Stimulated activated CD8-positive, alpha-beta memory T cell treated with anti-CD3 and anti-CD28 coated beads, Interleukin-15, amount 100 ng/mL, for 4 hours (primary cell): ENCODE measurements at places on chromosomes 5 and 9.

DNA sequence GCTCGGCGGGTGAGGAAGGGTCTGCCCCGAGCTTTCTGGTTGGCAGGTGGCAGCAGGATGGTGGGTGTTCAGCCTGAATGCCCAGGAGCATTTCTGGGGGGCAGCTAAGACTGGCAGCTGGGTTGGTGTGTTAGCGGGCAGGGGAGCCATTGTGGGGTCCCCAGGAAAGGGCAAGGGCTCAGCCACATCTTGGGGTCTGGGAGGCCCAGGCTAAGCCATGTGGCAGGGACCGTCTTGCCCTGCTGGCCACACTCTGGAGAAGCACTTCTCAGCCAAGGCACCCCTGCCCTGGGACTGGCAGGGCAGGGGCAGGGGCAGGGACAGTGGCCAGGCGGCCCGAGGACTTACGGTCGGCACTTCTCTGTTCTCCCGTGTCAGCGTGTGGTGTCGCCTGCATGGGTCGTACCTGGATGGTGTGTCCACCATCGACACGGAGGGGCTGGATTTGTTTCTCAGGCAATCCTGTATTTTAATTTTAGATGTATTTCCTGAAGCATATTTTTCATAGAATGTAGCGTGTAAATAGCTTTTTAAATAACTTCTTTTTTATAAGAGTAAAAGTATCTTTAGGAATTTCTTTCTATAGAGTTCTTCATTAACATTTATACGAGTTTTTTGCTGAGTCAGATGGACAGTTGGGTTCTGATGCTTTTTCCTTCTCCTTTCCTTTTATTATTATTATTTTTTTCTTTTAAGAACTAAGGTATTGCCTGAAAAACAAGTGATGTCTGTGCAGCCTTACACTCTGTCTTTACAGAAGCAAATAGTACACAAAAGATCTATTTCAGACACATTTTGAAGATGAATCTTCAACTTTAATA lies 102.0 kb downstream of the PHF2 start:
- DNase-seq, result no peak

DNA sequence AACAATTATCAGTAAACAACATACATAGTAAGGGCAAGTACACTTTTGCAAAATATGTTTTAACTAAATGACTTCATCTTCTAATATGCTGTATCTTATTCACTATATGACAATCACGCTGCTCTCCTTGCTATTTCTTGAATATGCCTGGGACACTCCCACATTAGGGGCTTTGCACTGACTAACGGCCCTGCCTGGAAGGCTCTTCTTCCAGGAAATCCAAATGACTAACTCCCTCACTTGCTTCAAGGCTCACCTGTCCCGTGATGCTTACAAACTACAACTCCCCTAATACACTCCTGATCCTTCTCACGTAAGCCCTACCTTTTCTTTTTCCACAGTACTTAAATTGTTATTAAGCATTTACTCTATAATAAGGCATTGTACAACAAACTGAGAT lies 10.6 kb downstream of the ERP44 start:
- DNase-seq, result no peak

GRCh38 chr9:98271479-98271878 lies 16.0 kb upstream of the TBC1D2 start:
- no peak for DNase-seq

GRCh38 chr9:35826071-35826701 lies 2.3 kb downstream of the FAM221B start:
- no peak for DNase-seq

DNA sequence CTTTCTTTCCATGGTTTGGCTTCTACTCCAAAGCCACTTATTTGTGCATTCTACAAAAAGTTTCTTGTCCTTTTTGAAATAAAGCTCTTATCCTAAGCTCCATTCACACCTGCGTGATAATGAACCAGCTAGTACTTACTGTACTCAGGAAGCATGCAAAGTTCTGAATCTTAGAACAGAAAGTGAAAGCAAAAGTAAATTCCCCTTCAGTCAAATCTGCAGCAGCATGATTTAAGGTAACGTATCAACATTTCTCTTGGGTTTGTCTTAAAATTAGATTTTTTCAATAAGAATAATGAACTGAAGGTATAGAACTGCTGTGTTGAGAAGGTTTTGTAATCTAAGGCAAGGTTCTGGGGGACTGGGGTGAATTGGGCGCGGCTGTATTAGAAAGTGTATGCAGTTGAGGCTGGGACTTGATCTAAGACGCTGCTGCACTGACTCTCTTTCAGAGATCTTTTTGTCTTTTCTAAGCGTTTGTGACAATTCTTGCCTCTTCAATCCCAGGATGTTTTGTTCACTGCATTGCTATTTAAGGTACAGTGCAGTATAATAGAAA lies at the start of gene ERAP2:
Gene ERAP2 (plus strand): TSS at position 209 of the 559 bp plus-strand sequence. CDS start 3,186 bp downstream, outside the sequence.
- DNase-seq, result no peak

DNA sequence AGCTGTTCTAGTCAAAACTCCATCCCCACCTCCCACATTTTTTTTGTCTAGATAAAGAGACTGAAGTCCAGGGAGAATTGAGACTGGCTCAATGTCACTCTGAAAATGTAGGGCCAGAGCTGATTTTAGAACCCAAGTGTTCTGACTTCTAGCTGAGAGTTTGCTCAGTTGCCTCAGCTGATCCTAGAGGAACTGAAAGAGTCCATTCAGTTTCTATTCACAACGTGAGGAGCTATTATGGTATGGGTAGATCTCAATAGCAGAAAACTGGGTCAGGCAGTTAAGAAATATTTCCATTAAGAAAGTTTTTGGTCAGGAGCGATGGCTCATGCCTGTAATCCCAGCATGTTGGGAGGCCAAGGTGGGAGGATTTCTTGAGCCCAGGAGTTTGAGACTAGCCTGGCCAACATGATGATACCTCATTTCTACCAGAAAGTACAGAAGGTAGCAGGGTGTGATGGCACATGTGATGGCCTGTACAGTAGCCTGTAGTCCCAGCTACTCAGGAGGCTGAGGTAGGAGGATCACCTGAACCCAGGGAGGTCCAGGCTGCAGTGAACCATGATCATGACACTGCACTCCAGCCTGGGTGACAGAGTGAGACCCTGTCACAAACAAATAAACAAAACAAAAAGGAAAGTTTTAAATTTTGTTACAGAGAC lies 61.7 kb downstream of the GLRA1 start:
- DNase-seq, result no peak

- DNase-seq, result no peak
Observed at GRCh38 chr9:26754509-26755164, 138.0 kb downstream of the CAAP1 start.

GRCh38 chr9:88538311-88539085 lies 3.5 kb downstream of the NXNL2 start:
- DNase-seq, result no peak

GRCh38 chr5:168651648-168652047 lies 72.5 kb upstream of the PANK3 start:
- no peak for DNase-seq

DNA sequence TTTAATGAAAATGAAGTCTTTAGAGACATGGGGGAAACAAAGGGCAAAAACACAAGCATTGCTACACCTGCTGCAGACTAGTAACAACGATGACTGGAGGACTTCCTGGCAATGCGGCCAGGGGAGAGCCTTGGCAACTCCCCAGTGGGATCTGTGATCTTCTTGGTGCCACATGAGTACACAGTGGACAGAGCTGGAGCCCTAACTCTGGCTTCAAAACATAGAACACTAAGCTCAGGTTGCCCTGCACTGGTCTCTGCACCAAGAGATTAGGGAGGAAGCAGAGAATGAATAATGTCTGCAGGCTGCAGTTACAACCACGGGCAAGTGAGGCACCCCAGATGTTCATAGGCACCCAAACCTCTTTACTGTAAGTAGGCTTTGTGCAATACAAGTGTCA lies 91.1 kb downstream of the MRPS27 start:
- DNase-seq, result no peak

DNA sequence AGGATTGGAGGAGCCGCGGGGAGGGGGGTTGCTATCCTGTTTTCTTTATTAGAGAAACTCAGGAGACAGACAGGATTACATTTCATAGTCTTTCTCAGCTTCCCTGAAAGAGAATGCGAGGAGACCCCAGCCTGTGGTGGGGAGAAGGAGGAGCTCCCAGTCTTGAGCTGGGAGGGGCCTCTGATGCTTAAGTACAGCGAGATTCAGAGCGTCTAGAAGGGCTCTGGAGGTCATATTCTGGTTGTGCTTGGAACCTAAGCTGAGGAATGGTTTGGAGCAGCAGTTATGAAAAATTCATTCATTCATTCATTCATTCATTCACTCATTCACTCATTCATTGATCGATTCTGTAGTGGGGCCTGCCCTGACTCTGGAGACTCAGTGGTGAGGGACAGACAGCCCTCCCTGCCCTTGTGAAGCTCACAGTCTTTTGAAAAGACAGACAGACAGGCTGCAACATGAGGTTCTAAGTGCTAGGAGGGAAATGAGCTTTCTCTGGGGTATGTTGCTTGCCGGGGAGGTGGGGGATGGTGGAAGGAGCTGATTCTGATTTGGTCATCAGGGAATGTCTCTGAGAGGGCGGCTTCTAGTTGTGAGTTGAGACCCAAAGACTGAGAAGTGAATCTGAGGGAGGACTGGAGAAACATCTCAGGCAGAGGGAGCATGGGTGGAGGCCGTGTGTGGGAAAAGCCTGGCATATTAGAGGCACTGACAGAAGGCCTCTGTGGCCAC lies 2.5 kb upstream of the SPRY4 start:
- DNase-seq, result no peak

- no peak for DNase-seq
Observed at GRCh38 chr5:1745796-1746370, 53.8 kb downstream of the MRPL36 start.

DNA sequence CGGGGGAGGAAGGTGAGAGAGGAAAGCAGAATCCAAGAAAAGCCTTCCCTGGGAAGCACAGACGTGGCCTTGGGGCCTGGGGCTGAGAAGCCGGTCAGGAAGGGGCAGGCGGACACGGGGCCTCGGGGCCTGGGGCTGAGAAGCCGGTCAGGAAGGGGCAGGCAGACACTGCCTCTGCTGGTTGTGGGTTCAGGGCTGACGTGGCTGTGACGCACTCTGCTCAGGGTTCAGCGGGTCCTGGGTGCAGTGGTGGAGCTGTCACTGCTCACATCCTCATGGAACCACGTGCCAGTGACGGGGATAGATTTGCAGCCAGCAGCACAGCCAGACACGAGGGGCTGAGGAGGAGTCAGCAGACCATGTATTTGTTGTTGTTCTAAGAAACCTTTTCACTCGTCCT lies 12.8 kb downstream of the PAEP start:
- DNase-seq, result no peak

DNA sequence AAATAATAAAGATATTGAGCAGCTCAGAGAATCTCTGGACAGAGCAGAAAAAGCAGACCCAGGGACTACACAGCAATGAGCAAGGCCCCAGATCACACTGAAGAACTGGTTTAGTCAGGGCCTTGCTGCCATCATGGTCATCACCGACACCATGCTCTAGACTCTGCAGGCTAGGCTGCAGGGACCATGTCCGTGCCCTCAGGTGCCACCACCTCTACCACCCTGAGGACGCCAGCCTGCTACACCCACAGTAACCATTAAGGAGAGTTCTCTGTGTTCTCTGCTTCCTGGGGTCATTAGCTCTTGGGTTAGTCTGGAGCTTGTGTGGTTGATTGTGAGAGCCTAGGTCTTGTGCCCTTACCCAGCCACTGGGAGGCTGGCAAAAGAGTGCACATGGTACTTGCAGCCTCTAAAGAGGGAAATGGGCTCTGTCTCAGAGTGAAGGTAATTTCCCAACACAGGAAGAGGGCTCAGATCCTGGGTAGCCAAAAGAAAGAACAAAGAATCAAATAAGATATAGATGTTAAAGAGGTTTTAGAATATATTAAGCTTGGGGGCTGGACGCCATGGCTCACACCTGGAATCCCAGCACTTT lies 31.9 kb upstream of the JADE2 start:
- no peak for DNase-seq

DNA sequence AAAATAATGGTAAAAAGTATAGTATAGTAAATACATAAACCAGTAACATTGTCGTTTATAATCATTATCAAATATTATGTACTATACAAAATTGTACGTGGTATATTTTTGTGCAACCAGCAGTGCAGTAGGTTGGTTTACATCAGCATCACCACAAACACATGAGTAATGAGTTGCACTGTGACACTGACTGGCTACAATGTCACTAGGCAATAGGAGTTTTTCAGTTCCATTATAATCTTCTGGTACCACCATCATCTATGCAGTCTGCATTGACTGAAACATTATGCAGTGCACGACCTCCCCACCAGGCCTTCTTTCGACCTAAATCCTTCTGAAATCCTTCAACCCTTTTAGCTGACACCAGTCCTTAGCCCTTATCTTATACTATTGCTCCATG lies 105.8 kb downstream of the SREK1 start:
- no peak for DNase-seq

DNA sequence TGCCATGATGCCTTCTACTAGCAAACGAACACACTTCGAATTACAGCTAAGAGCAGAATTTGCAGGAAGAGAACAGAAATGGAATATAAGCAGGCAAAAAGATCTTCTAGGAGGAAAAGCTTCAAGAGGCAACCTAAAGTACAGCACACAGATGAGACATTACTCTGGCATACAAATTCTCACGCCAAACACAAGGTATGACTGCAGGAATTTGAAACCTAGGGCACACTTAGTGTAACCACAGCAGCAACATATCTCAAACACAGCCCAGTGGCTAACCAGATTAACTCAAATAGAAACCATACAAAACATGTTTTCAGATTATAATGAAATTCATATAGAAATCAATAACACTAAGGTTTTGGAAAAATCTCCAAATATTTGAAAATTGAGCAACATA lies 481.0 kb upstream of the RGMB start:
- DNase-seq, result no peak

DNA sequence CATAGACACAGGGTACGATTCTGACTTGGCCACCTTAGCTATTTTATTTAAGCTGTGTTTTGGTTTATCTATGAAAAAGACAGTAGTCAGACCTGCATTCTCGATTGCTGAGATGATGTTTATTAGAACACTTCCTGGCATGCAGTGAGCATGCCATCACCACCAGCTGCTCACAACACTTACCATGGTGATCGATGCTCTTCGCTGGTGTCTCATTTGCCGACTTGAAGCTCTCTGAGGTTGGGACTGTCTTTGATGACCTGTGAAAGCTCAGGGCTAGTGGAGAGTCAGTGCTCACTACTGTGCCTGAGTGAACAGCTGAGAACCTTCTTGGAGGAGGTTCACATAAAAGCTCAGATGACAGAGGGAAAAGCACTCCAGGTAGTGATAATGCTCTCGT lies 4.4 kb upstream of the C9orf153 start:
- no peak for DNase-seq

DNA sequence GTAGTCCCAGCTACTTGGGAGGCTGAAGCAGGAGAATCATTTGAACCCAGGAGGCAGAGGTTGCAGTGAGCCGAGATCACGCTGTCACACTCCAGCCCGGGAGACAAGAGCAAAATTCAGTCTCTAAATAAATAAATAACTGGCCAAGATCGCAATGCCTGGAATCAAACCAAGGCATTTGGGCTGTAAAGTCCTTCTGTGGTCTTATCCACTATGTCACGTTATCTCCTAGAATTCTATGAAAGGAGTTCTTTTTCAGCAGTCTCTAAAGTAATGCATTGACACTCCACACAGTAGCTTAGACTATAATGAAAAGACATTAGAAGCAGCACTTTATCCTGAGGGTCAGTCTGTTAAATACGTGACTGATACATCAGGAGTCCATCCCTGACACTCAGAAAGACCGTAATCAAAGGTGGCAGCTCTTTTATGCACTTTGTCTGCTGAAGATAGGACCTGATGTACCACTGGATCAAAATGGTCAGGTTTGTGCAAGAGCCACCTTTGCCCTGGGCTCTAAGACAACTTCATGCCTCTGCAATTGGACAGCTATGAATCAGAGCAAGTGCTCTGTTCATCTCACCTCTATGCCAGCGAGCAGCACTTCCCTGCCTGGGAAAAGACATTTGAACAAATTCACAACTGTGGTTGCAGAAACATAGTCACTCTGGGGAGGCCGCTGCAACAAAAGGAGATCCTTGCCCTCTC lies 31.7 kb upstream of the GNA14 start:
- no peak for DNase-seq

GRCh38 chr5:98961665-98962344 lies 33.0 kb upstream of the CHD1 start:
- no peak for DNase-seq
